Naive thymus-derived CD8-positive, alpha-beta T cell (primary cell): ENCODE measurements at places on chromosomes 12 and 14.

GRCh38 chr12:209851-210250 lies 4.1 kb downstream of the SLC6A12 start:
- no peak for DNase-seq

DNA sequence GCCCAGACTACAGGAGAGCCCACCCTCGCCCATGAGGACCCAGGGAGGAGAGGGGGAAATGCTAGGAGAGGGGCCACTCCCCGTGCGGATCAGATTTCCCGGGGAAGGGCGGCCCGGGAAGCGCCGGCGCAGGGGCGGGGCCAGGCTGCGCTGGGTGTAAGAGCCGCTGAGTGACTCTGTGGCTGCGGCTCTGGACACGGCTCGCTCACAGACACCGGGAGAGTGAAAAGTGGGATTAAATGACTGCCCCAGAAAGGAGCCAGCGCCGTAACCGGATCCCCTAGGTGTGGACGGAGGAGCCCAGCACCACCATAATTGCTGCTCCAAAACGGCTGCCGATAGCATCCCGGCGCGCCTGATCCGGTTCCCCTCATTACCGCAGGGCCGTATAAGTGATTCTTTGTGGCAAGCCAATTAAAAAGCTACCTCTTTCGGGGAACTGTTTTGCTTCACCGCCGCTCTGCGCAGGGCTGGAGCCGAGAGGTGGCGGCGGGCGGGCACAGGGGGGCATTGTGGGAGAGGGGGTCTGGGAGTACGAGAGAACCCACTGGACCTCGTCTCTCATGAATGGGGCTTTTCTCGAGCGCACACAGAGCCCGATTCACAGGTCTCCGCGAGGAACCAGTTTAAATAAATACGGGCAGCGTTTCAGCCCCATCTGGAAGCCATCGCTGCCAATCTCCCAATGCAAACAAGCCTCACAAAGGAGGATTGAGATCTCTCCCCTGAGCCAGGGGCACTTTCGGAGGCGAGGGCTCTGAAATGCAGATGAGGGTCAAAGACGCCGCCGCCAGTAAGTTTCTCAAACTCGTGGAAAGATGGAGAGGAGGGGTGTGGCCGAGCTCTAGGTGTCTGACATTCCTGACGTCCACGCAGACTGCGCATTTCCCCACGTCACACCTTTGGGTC lies 2.5 kb downstream of the COL2A1 start:
- DNase-seq, result no peak

DNA sequence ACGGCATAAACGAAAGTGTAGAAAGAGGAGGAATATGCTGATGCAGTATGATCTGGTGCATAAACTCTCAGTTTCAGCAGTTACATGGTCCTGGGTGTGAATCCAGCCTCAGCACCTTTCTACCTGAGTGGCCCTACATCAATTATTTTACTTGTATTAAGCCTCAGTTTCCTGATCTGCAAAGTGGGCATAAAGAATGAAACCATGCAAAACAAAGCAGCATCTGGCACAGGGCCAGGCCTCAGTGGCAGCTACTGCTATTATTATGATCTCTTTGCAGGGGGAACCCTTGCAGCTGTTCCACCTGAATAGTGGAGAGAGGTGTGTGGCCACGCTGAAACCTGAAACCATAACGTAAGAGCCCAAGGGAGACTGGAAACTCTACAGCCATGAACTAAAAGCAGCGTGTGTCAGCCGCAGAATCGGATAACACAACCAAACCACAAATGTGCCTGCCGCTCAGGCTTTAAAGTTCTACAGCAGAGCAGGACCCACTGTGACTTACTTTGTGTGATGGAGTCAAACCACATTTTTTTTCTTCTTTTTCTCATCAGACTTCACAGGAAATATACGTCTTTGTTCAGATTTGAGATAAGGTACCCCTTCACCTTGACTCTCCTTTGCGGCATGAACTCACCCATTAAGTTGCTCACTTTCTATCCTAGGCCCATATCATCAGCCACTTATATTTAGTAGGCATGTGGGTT lies 29.2 kb upstream of the FOS start:
- DNase-seq, result peak; percentile 95

- no peak for DNase-seq
Observed at GRCh38 chr14:89244720-89245119, 172.3 kb downstream of the FOXN3 start.

DNA sequence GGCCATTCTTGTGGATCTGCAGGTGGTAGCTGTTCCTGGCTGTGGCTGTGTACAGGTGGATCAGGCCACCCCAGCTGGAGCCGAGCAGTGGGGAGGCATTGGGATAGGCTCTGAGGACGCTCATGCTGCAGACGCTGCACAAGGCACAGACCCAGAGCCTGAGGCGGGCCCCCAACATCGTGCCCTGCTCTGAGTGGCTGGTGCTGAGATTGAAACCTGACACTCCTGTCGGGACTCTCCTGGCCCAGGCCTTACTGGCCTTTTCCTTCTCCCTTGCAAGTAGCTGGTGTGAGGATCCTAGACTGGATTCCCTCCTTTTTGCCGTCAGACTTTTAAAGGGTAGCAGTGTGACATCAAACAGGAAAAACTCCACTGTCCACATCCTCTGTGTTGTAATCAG lies at the start of gene FGF23:
Gene FGF23 (minus strand): TSS at position 308 of the 400 bp plus-strand sequence. CDS start 130 bp downstream, at position 178.
- DNase-seq, result no peak

- no peak for DNase-seq
Observed at GRCh38 chr14:74619672-74620131, 7.7 kb upstream of the LTBP2 start.

DNA sequence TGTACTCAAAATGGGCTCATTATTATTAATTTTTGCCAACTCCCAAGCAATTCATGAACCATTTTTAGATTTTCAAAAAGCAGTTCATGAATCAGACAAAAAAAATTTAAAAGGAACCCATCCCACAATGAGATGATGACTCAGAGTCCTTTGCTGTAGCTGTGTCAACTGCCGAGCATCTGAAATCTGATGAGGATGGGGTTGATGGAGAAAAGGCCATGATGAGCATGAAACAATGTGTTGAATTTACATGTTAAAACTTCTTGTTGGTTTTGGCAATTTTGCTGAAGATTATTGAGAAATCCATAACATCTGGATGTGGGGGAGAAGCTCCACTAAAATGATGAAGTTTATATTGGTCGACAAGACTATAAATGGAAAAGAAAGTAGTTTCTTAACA lies 378.0 kb downstream of the FOXG1 start:
- DNase-seq, result no peak

DNA sequence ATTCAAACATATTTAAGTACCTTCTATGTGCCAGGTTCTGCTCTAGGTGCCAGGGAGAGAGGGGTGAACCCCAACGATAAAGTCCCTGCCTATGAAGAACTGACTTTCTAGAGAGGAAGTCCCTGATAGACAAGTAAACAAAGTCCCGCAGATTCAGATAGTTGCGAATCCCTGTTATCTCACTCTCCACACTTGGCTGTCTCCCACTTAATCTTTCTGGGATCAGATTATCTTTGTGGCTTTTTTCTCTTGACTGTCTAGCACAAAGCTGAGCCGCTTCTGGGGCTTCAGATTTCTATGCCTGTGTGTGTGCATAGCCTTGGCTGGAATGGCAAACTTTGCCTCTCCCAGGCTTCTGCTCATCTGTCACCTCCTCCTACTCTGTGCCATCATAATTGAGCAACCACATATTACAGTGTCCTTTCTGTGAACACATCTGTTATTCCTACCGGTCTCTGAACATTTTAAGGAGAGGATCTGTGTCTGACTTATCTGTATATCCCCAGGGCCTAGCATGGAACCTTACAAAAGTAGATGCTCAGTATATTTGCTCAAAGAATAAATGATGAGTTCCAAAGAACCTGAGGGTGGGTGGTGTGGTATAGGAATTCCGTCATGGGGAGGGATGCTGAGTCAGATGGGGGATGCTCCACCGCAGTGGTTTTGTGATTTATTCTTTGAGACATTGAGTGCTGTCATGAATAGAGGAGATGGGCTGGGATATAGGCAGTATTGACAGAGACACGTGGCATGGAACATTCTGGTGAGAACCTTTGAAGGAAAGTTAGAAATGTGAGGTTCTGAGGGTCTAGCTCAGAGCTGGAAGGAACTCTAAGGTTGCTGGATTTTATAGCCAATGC lies 28.5 kb downstream of the RGS6 start:
- DNase-seq, result no peak

GRCh38 chr14:36901861-36902260 lies 240.2 kb downstream of the PAX9 start:
- no peak for DNase-seq

GRCh38 chr12:98901189-98901588 lies 256.1 kb downstream of the APAF1 start:
- DNase-seq, result no peak

DNA sequence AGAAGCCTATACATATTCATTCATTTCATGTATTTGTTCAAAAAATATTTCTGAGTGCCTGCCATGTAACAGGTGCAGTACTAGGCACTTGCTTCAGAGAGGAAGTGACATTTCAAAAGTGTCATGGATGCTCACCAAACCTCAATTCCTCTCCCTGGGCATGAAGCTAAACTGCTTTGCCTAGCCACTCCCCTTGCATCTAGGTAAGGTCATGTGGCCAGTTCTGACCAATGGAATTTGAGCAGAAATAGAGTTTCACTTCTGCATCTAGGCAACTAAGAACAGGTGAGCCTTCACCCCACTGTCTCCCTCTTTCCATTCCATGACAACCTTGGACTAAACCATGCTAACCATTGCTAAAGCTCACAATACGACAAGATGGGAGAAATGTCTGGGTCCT lies 27.6 kb downstream of the TC2N start:
- DNase-seq, result no peak

- DNase-seq, result no peak
Observed at GRCh38 chr12:14387219-14387871, 21.9 kb downstream of the ATF7IP start.

- no peak for DNase-seq
Observed at GRCh38 chr12:15152456-15152855, 68.8 kb downstream of the RERG start.
